NCI-H2171 treated with DMSO at 0.1 percent for 48 hours (cell line): ENCODE measurements at places on chromosomes 2 and 18.

DNA sequence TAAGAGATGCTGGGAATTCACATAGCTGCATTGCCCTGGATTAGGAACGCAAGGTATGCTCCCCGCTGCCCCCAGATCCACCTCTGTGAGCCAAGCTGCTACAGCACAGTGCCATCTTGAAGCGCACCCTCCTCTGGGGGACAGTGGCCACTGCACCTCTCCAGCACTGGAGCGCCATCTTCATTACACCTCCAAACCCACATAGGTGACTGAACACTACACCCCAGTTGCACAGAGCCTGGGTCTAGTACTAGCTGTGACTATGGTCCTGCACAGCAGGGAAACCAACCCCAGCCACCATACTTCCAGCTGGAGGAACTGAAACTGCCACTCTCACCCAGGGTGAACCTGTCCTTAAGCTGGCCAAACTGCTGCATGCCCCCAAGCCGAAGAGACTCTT lies 84.6 kb downstream of the TMEM237 start:
- DNase-seq: no peak

DNA sequence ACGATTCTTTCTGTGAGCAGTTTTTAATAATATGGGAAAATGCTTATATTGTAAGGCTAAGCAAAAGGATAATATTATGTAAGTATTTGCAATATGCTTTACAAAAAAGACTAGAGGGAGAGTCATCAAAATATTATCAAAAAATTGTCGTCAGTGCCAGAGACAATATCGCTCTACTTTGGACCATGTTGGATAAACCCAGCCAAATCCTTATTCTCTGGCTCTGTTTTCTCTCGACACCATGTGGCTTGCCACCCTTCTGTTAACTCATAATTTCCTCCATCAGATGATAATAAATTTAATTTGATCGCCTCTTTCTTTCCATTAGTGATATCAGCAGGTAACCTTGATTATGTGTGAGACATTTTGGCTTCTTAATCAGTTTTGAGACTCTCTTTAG lies 129.9 kb downstream of the CDC42EP3 start:
- no peak for DNase-seq

DNA sequence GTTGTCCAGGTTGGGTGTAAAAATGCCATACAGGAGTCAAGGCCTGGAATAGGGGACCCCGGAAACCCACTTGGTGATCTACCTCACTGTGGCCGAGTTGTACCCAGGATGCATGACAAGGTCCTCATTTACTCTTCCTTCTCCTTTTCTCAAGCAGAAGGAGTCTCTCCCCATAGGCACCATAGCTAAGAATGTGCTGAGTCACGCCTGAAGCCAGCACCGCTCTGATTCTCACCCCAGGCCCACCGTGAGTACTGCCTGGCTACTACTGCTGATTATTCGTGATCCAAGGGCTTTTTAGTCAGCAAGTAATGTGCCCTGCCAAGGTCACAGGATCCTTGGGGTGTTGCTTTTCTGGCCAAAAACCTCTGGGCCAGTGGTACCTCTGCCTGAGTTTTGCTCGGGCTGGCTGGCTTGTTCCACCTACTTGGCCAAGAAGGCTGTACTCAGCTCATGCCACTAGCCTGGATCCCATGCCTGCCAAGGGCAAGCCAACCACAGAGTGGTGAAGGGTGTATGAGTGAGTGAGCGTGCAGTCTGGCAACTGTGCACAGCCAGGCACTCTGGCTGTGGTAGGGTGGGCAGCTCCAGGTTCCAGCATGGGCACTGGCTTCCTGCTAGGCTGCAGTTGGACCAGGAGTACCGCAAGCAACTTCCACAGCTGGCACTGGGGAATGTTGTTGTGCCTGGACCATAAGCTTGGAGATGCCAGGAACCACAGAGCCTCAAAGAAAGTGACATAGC lies 650.1 kb upstream of the VRK2 start:
- DNase-seq: no peak

- DNase-seq: peak; percentile 74
These were observed 28.4 kb downstream of the ARHGEF4 start for GRCh38 chr2:130864830-130865800.

GRCh38 chr2:128315122-128315828 lies 3.4 kb downstream of the HS6ST1 start:
- no peak for DNase-seq

GRCh38 chr2:235131334-235132305 lies 179.8 kb downstream of the SH3BP4 start:
- no peak for DNase-seq

- DNase-seq: no peak
These were observed 39.7 kb downstream of the ADI1 start for GRCh38 chr2:3479430-3480320.

DNA sequence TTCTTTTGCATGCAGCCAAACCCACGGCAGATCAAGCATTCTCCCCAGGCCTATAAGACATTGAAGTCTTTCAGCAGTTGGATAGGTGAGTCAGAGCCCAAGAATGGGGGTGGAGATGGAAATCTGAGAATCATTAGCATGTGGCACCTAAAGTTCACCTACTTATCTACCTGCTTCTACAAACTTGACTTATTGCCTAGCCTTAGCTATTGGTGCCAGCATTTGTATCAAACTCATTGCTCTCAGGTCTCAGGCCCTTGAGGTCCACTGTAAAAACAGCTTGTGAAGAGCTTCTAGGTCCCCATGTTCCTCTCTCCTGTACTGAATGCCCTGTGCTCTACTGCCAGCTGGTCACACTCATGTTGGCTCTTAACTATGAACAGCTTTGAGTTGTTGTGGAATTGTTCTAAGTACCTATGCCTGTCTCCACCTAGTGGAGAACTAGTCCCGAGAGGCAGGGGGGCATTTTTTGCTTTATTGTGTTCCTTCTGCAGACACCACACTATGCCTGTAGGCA lies 278.4 kb upstream of the SPRED2 start:
- DNase-seq: peak; percentile 4

DNA sequence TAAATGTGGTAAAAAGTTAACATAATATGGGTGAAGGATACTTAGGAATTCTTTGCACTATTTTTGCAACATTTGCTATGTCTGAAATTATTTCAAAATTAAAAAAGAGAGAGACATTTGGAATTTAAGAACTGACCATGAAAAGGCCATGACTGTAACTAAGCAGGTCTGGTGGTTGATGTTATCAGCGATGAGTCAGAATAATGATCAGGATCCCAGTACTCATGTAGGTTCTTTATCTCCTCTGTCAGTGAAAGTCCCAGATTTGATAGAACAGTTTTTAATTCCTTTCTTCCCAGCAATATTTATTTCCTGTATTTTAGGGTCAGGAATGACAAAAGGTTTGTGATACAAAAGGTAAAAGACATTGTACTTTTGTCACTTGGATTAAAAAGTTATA lies 242.4 kb upstream of the ZNF521 start:
- DNase-seq: no peak
